ENCODE measurements at places on chromosomes 16 and 17.

GRCh38 chr17:32739722-32740121 is 137.2 kb downstream of the MYO1D start:
- no peak for DNase-seq

- no peak for DNase-seq
Observed at GRCh38 chr17:55327225-55328088, 62.7 kb downstream of the HLF start.

GRCh38 chr16:3364774-3365427 is 9.2 kb downstream of the OR2C1 start:
- DNase-seq = peak; percentile 72

DNA sequence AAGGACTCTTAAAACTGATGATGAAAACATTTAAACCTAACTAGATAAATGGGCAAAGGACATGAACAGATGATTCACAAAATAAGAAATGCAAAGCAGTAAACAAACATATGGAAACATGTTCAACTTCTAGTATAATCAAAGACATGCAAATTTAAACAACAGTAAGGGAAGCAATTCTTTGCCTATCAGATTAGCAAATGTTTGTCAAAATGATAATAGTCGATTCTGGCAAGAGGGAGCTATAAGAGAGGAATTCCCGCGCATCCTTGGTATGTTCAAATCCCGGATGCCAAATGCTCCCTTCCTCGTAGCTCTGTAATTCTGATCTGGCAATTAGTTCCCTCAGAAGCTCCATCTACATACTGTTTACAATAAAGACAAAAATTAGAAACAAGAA is 320.5 kb downstream of the PHKB start:
- DNase-seq = no peak

DNA sequence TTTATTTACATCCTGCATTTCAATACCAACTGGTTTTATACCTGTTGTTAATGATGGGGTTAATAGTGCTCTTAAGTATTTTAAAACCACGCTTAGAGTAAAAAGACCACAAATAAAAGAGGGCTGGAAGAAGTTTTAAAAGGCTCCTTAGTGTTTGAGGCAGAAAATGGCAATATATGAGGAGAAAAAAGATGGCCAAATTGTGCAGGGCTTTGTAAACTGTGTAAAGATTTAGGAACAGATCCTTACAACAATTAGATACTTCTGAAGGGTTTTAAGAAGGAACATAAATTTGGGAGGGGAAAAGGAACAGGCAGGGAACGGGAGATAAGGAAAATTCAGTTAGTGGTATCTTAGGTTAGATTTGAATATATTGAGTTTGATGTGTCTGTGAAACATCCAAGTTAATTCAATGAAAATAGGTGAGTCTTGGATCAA is 12.7 kb downstream of the CDC27 start:
- DNase-seq = no peak

GRCh38 chr16:27959914-27960313 is 103.6 kb downstream of the GSG1L start:
- DNase-seq = no peak

DNA sequence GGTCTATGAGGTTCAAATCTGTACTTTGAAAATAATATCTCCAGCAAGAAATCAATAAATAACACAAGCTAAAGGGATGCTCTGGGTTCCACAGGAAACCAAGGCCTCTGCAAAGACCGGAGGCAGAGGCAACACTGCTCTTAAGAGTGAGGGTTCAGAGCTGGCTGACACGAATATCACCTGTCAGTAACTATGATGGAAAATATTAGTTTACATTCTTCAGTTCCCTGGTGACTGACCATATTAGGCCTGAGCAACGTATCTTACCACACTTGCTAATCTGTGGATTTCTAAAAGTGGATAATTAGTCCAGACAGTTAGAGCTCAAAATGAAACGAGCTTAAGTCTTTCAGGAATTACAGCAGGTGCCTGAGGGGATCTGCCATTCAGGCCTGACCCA is 459.3 kb downstream of the HS3ST3B1 start:
- DNase-seq = no peak

GRCh38 chr17:35795007-35795870 is at the start of gene MMP28:
Gene MMP28 (minus strand): TSS chr17:35795641. CDS start chr17:35795377, 264 bp downstream.
- peak; percentile 14 for DNase-seq

- no peak for DNase-seq
Observed at GRCh38 chr17:46958041-46958591, 20.9 kb downstream of the RPRML start.

DNA sequence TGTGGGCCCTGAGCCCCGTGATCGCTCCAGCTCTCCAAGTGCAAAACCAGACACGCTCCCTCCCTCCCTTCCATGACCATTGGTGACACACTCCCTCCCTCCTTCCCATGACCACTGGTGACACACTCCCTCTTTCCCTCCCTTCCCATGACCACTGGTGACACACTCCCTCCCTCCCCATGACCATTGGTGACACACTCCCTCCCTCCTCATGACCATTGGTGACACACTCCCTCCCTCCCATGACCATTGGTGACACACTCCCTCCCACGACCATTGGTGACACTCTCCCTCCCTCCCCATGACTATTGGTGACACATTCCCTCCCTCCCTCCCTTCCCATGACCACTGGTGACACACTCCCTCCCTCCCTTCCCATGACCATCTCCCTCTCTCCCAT is 56.3 kb downstream of the LMF1 start:
- no peak for DNase-seq

- no peak for DNase-seq
Observed at GRCh38 chr16:76524769-76525168, 247.6 kb downstream of the CNTNAP4 start.

DNA sequence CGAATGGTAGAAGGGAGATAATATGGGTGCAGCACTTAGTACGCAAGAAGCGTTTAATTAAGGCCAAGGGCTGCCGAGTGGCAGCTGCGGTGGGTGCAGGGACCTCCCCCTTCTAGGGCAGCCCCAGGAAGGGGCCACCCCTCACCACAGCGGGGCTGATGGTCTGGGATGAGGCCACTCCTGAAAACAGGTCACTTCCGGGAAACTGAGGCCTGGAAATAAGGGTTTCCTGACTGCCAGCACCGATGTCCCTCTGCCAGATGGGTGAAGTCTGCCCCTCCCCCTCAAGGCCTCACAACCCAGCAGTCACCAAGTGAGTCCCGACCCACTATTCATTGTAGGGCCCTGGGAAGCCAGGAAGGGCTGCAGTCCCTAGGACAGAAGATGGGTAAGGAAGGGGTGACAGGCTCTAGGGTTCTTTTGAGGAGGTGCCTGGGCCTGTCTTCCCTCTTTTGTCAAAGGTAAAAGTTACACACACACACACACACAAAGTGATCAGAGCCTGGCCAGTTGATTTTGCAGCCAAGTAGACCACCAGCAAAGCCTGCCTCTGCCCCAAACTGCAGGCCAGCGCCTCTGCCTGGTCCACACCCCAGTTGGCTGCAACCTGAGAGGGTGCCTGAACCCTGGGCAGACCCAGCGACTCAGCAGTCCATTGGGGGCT is 12.5 kb downstream of the SREBF1 start:
- DNase-seq = no peak

DNA sequence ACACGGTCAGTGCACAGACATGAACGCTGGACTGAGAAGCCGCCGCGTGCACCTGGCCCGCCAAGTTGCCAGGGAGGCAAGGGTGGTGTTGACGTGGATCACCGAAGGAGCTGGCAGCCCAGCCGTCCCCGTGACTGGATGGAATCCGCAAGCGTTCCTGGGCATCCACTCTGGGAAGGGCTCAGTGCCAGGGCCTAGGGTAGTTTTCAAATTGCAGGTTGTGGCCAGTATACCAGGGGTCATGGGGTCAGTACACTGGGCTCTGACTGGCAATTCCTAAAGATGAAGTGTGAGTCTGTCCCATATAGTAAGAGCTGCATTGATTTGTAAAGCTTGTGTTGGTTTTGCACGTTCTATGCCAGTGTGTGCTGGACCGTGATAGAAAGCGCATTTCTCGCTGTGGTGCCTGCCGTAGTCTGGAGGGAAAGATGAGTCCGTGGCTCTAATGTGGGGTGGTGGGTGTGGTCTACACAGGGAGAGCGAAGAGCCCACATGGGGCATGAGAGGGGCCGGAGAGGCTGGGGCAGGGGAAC is 21.1 kb upstream of the METRNL start:
- DNase-seq = no peak

DNA sequence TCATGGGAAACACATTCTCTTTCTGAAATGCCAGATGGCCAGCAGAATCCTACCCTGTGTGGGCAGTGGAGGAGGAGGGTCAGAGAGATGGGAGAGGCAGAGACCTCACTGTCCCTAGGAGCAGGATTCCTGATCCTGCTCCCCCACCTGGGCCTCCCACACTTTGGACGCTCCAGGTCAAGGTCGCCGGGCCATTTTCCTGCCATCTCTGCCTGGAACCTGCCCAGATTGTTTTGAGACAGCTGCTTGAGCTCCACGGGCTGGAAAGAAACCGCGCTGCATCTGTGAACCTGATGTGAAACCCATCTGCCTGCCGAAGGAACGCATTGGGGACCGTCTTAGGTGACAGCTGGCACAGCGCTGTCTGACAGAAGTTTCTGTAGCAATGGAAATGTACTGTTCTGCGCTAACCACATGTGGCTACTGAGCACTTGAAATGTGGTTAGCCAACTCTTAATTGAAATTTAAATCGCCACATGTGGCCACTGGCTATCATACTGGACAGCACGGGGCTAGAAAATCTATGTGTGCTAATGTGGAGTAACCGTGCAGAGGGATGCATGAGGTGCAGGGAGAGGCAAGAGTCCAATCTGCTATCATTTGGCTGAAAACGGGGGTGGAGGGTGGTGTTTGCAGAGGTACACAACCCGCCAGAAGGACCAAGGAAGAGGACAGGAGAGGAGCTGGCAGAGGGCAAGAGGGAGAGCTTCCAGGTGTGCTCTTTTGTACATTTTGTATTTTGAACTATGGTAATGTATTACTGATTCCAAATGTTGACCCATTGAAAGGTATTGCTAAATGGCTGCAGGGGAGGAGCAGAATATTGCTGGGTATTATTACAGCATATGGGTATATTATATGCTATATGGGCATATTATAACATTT is 15.4 kb upstream of the NUBP1 start:
- no peak for DNase-seq

DNA sequence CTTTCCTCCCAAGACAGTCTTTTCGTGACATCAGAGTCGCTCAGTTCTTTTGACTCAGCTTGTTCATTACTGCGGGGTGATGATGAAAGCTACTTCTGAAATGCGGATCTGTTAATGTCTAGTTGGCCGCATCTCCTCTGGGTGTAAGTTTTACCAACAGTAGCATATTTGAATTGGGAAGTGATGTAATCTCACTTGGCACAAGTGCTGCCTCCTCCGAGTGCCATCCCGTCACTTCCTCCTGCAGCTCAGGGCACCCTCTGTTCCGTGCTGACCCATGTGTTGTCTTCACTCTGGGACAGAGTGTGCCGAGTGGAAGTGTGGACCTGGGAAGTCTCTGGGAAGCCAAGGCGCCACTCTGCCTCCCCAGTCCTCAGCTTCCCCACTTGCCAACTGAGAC is 8.9 kb downstream of the ADAD2 start:
- no peak for DNase-seq

DNA sequence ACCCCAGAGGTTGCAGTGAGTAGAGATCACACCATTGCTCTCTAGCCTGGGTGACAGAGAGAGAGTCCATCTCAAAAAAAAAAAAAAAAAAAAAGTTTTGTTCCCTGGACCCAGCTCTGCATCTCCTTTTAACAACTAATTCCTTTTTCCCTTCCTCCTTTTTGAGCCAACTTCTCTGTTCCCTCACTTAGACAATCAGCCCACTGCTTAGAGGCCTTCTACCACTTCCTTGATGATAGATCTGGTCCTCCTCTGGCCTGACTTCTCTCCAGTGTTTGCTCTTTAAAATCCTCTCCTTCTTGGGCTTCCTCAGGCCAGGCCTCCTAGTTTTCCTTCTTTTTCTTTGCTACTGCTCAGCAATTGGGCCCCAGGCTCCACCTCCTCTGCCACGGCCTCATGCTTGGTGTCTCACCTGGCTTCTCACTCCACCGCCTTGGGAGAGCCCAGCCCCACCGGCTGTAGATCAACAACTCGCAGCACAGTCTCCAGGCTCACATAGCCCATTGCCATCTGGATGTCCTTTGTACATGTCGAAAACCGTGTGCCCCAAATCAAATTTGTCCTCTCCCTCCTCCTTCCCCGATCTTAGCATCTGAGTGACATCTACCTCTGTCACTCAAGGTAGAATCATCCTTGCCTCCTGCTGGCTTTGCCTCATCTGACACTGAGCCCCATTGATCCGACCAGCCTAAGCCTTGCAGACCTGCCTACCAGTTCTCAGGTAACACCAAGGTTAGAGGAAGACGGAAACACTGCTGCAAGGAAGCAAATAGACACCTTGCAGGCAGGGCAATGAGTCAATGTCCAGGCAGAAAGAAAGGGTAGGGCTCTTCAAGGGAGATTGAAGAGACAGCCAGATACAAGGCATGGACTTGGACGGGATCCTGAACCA is 17.4 kb downstream of the ARHGAP27 start:
- no peak for DNase-seq

GRCh38 chr16:23464196-23464595 is 11.2 kb upstream of the COG7 start:
- DNase-seq = no peak

DNA sequence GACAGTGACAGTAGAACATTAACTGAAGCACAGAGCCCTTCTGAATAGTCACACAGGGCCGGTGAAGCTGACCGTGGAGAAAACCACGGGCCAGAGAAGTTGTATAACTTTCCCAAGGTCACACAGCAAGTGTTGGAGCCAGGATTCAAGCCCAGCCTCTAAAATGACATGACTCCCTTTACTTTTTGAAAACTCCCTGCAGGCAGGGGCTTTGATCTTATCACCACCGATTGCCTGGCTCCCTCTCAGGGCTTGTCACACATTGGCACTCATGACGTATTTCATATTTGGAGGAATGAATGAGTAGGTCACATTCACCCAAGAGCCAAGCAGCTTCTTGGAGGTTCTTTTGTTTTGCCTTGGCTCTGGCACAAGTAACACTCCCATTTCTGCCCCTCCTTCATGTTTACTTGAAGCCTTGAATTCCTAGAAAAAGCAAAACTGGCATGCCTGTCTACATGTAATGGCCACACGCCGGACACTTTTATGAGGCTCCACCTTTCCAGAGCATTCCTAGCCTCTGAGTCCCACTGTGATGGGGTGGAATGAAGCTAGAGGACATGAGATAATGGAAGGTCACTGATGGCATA is 13.3 kb upstream of the RBBP6 start:
- DNase-seq = no peak

- no peak for DNase-seq
Observed at GRCh38 chr16:58863042-58863441, 128.9 kb upstream of the GOT2 start.

GRCh38 chr17:31048780-31049179 is 46.0 kb upstream of the NF1 start:
- DNase-seq = no peak

DNA sequence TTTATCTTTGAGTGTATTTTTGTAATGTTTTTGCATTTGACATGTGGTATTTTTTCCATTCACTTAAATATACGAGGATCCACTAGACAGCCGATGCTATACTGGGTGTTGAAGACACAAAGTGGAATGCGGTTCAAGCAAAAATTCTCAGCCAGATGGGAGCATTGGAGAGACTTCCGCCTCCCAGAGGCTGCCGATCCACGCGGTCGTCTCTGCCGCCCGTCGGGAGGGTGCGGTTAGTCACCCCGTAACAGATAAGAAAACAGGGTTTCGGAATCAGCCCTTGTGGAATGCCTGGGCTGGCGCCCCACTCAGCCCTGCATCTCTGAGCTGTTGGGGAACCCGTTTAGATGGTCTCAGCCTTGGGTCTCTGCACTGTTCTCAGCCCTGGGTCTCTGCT is 7.3 kb downstream of the GSE1 start:
- no peak for DNase-seq

Measured in activated T-cell treated with anti-CD3 and anti-CD28 coated beads for 1 hour (primary cell).